ENCODE measurements at places on chromosomes 13 and 19.

DNA sequence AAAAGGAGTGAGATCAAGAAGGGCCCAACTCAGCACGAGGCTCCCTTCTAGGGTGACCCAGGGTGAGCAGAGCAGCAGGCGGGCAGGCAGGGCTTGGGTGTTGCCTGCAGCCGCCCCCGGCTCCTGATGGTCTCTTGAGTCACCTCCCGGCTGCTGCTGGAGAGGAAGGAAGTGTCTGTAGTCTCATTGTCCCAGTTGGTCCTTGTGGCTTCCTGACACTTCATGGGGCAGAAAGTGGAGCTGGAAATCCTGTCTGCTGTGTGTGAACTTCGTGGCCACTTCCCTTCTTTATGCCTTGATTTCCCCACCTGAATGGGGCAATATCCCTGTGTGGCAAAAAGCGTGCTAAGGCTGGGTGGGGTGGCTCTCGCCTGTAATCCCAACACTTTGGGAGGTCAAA, 2.5 kb downstream of the MAP1S start:
- DNase-seq, result no peak

- no peak for DNase-seq
Measured at GRCh38 chr13:114088863-114089262, 43.6 kb downstream of the RASA3 start.

DNA sequence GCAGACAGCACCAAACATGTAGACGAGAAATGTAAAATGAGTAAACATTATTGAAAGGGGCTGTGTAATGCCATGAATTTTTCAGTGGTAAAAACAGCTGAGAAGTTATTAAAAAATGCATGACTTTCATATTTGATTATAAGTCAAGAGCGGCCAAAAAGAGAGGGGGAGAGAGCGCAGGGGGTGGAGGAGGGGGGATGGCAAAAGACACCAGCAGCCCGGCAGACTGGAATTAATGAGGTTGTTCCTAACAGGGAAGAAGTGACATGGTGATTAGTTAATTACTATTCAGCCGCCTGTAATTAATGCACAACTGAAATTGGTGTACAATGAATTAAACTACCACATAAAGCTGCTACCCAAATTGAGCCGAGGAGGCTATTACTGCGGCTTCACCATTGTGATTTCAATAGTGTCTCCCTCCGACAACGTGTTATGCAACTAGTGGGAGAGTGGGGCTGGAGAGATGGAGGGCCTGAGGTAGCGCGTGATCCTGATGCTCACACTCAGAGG, 89.1 kb upstream of the VSTM2B start:
- DNase-seq, result no peak

DNA sequence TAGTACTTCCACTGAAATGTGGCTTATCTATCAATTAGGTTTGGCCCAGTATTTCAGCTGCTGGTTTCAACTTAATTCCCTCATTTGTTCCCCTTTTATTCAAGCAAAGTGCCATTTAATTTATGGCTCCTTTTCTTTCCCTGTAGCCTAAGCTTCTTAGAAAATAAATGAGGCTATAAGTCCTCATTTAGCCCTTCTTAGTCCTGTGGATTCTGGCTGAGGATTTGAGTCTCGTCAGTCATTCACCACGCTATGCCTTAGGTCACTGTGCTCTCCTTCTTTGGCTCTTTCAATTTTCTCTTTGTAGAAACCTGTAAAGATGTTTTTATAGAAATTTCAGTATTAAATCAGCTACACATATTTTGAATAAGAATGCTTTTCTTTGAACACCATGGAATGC, 579.1 kb downstream of the GPC6 start:
- no peak for DNase-seq

DNA sequence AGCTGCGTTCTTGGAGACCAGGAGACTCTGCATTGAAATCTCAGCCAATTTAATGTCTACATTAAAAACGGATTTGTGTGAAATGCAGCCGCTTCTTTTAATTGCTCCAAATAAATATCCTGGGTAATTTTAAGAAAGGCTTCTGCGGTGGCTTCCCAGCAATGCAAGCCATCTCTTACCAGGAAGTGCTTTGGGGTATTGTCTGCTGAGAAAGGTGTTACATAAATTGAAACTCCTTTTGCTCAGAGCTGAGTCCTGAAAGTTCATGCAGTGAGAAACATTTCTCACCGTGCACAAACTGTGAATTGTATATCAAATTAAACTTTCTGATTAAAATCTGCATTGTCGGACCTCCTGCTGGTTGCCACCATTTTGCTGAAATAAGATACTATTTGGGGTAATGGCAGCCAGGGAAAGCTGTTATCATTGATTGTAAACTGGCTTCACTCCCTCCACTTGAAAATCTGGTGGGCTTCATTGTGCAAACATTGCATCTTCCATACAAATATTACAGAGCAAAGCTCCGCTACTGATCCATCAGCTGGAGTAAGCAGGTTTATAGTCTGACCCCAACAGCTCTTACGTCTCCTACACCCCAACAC, 59.5 kb downstream of the ZIC5 start:
- no peak for DNase-seq

DNA sequence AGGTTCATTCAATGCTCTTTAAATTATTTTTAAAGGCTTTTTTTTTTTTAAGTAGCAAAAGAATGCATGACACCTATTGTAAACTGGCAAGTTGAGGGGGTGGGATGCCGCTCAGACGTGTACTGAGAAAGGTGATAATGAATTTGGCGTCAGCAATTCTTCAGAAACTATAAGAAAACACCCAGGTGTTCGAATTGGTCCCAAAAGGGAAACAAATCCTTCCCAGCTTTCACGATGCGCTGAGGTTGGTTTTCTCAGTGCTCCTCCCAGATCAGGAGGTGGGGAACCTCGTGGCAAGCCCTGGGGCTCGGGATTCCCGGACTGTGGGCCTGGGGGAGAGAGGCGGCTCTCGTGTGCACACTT, 543 bp upstream of the FAM124A start:
- no peak for DNase-seq

DNA sequence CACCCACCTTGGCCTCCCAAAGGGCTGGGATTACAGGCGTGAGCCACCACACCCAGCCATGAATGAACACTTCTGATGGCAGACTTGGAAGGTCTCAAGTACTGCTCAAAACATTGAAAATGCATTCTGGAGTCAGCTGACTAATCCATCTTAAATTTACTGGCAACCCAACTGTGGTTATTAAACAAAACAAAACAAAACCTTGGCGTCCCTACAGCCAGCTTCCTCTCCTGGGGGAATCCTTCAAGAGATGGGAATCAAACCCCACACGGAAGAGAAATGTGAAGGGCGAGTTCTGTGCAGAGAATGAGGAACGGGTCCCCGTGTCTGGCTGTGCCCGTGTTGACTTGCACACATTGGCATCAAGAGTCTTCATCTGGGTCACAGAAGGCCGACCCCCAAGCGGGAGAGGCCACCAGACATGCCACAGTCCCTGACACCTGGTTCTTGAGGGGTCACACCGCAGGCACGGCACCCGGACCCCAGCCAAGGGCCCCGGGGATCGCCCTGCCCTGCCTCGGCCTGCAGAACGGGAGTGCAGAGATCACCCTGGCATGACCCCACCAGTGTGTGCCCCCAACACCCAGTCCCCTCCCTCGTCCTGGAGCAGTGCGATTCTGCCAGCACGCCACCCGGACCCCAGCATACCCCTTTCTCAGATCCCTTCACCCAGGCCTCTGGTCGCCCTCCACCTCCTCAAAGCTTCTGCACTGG, 3.2 kb downstream of the MAP2K2 start:
- DNase-seq, result no peak

DNA sequence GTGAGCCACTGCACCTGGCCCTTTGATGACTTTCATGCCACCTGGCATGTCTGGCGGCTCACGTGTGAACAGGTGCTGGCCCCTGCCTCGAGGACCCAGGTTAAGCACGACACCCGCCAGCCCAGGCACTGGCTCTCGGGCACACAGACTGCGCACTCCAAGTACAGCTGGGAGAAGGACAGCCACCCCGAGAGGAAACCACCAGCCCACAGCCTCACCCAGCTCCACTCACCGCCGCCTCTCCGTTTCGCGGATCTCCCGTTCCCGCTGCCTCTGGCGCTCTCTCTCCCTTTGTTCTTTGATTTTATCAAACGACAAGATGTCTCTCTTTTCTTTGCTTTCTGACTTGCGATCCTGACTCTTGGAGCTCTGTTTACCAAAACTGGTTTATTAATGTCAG, 27.4 kb upstream of the TINCR start:
- no peak for DNase-seq

- DNase-seq, result no peak
Measured at GRCh38 chr13:110780422-110780821, 66.9 kb downstream of the ING1 start.

- peak; percentile 29 for DNase-seq
Measured at GRCh38 chr19:16266586-16266942, 58.1 kb upstream of the KLF2 start.

DNA sequence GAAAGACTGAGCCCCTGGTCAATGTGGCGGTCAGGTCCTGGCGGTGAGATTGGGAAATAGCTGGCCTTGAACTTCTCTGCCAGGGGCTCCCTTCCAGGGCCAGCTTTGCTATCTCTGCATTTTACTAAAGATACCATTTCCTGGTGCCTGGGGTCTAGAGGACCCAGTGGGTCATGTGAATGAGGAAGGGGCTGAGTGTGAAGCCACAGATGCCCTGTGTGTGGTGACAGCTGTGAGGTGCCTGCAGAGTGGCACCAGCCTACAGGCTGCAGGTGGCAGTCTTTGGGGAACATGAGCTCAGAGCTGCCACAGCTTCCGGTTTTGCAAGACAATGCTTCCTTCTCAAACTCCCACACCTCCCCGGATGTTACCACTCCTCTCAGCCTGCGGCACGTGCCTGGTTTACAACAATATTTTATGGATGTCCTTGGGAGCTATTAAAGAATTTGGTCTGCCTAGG, 5.2 kb upstream of the MLNR start:
- DNase-seq, result peak; percentile 45

DNA sequence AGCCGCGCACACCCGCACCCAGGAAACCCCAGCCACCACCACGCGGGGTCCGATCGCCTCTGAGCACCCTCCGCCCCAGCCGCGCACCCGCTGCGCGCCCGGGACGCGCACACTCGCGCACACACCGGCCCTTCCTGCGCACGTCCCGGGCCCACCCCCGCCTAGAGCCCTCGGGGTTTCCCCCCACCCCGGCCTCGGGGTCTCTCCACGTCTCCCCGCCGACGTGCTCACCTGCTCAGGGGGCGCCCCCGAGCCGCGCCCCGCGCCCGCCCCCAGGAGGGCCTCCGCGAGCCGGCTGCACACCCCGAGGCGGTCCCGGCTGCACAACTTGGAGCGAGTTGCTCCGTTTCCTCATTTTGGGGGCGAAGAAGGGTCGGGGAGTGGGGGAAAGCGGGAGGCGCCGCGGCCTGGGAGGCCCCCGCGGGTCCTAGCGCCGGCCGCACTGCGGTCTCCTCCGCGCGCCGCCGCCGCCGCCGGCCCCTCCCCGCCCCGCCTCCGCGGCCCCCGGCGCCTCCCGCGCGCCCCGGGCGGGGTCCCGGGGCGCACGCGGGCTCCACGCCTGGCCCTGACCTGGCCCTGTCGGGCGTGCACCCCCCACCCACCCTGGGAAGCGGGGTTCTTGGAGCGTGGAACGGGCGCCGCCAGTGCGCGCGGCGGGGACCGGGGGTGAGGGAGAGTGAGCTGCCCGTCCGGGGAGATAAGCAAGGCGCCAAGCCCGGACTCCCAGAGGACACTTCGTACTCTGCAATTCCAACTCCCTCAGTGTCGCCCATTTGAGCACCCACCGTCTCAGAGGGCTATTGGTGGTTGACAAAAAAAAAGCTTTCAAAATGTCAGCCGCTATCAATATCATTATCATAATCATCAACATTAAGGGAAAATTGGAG, at the start of gene MATK:
TSS of gene MATK (minus strand) at position 444 of the 887 bp plus-strand sequence. CDS start 1,246 bp downstream, outside the sequence.
- DNase-seq, result peak; percentile 46

GRCh38 chr13:30429235-30429634, 6.9 kb downstream of the UBE2L5 start:
- no peak for DNase-seq

DNA sequence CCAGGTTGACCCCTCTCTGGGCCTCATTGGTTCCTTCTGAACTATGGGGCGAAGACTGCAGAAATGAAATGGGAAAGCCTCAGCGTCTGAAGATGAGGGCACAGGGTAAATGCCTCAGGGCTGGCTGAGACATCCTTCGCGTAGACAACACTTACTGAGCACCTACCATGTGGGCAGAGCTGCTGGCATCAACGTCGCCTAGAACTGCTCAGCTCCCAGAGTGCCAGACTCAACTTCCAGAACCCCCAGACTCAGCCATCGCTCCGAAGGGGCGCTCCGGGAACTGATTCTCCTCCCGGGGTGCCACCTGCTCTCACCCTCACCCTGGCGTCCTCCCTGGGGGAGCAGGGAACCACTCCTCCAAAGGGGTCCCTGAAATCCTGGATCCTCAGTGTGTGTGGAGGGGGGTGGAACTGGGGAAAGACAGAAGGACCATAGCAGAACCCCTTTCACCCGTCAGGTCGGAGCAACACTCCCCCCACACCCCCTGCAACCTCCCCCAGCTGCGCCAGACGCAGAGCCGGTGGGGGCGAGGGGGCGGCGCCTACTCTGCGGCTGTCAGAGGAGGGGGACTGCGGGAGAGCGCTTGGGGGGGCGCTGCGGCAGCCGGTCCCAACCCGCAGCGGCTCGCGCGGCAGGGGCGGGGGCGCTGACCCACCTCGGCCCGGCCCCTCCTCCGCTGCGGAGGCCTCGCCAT, 8.2 kb upstream of the NFIC start:
- peak; percentile 31 for DNase-seq

DNA sequence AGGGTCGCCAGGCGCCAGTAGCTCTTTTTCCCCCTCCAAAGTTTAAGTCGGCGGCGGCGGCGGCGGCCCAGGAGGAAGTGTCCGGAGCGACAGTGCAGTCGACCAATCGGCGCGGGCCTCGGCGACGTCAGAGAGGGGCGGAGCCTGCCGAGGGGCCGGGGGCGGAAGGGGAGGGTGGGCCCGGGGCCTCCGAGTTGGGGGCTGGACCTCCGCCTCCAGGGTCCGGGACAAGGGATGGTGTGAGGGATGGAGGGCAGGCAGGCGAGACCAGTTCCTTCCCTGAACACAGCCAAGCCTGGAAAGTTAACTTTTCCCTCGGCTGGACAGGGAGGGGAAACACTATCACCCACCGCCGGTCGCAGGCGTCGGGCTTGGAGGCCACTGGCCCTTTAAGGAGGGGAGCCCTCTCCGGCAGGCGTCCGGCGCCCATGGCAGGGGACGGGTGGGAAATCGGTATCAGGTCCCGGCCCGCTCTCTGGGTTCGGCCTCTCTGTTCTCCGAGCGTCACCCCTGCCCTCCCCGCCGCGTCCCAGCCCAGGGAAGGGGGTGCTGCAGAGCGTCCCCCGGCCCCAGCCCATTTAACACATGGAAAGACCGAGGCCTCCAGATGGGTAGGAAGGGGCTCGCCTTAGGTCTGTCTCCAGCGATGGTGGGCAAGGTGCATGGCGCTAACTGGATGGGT, at the start of gene PRKD2:
TSS of gene PRKD2 (minus strand) at position 81 of the 682 bp plus-strand sequence. CDS start 744 bp downstream, outside the sequence.
- peak; percentile 90 for DNase-seq

GRCh38 chr19:41657157-41657556, 30.3 kb upstream of the CEACAM4 start:
- no peak for DNase-seq

DNA sequence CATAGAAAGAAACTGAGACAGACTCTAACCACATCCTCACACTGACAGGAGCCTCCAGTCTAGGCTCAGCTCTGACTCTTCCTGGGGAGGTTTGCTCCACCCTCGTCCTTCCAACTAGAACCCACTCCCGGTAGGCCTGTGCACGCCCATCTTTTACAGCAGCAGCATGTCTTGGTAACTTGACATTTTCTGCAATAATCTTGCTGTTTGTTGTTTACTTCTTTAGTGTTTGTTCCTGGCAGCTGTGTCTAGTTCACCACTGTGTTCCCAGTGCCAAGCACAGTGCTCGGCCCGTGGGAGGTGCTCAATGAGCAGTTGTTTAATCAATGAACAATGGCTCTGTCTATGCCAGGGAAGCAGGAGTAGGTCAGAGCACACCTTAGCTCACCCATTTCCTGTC, 23.1 kb upstream of the ZNF729 start:
- no peak for DNase-seq
